ENCODE measurements at places on chromosomes 5 and 9.

DNA sequence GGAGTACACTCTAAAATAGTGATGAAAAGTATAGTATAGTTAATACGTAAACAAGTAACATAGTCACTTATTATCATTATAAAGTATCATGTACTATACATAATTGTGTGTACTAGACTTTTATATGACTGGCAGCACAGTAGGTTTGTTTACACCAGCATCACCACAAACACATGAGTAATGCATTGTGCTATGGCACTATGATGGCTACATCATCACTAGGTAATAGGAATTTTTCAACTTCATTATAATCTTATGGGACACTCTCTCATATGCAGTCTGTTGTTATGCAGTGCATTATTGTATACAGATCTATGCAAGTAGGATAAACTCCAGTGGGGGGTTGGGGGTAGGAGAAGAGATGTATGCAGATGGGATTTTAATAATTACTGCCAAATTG is 52.7 kb upstream of the ELL2 start:
- DNase-seq, result peak; percentile 26

- DNase-seq, result no peak
Observed at GRCh38 chr5:140134277-140134935, 8.7 kb downstream of the IGIP start.

GRCh38 chr5:97192580-97193354 is 9.7 kb upstream of the RIOK2 start:
- DNase-seq, result peak; percentile 96

DNA sequence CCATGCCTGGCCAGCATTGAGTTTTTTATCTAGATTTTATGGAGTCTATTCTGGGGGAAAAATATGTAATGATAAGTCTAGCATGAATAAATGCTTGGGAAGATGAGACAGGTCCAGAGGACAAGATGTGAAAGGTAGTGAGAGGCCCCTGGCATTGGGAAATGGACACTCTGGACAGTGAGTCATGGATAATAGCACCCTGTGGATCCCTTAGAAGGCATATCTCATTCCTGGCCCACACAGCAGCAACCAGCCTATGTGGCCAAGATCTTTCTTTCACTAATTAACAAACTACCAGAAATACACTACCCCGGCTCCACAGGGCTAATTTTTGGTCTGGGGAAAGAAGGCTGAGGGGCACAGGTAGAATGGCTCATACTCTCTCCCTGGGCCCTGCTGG is 356.1 kb downstream of the TRIM32 start:
- no peak for DNase-seq

DNA sequence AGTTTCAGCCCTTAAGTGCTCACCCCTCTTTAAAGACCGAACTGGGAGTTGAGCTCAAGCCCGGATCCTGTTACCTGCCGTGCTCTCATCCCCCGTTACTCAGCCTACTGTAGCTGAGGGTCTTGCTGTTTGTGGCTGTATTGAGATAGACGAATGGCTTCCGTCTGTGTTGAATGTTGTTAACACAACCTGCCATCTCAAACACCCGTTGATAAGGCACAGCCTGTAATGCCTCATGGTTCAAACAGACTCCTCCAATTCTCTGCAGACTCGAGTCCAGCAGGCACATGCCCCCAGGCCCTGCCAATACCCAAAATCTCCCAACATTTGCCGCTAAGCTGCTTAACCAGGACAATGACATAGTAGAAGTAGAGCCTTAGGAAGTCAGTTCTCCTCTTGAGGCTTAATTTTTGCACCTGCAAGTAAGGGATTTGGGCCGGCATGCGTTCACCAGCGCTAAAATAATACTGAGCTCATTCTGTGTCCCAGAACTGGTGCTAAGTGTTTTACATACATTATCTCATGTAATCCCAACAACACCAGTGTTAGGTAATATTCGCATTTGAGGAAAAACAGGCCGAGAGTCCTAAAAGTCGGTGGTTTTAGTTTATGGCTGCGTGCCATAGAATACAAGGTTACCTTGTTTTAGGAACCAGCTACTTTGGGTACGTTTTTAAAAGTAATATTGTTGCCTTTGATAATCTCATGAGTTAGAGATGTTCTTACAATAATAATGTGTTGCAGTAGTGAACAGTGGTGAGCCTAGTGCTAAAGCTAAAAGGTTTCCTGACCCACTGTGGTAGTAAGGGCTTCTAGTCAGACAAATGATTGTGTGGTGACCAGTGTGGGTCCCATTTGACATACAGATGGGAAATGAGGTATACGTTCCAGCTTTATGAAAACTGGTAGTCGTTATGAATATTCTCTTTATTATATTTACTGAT is 1.5 kb upstream of the RFX3 start:
- DNase-seq, result peak; percentile 19

- no peak for DNase-seq
Observed at GRCh38 chr5:9347541-9348295, 198.2 kb downstream of the SEMA5A start.

- DNase-seq, result no peak
Observed at GRCh38 chr5:119388619-119389190, 32.9 kb downstream of the TNFAIP8 start.

DNA sequence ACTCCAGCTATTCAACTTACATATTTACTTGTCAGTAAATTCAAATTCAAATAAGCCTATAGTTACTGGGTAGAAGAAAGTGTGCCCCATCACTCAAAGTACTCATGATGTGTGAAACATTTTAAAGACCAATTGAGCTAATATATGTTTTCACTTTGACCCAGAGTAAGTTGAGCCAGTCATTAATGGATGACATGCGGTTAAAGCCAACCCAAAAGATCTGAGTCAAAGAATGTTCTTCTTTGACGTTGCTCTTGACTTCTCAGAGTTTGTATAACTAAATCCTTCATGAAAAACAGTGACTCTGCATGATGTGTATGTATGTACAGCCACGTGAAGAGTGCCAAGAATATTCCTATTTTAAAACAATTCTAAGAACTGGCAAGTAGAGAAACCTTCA is 237.4 kb downstream of the NR2F1-AS1 start:
- DNase-seq, result no peak

DNA sequence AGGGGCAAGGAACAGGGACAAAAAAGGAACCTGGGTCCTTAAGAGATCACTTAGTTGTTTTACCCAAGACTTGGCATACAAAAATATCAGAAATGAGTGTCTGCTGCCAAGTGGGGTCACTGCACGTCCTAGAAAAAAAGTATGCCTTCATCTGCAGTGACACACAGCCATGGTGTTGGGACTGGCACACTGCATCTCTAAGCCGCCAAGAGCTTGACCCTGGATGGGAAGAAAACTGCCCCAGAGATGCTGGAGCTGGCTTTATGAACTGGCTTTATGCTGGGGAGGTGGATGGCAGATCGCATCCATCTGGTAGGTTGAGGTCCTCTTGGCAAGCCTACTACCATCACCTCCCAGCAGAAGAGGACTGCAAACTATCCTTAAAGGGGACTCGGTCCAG is 51.7 kb downstream of the IRF1 start:
- no peak for DNase-seq

DNA sequence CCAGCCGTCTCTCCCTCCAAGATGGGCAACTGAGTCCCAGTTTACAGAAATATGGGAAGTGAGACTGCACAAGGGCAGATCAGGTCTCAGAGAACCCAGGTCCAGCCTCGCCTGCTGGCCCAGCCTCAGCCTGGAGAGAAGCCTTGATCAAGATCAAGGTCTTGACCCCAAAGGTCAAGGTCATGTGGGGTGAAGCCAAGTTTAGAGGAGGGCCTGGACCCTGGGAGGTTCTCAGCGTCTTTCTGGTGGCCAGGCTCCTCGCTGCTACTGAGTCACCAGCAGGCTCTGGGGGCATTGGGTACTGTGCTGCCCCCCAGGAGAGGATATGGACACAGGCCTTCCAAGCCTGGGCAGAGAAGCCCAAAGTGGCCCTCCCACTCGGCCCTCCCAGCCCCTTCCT is 8.8 kb downstream of the IPPK start:
- DNase-seq, result no peak

- DNase-seq, result no peak
Observed at GRCh38 chr9:93130861-93131481, 3.1 kb downstream of the NINJ1 start.

DNA sequence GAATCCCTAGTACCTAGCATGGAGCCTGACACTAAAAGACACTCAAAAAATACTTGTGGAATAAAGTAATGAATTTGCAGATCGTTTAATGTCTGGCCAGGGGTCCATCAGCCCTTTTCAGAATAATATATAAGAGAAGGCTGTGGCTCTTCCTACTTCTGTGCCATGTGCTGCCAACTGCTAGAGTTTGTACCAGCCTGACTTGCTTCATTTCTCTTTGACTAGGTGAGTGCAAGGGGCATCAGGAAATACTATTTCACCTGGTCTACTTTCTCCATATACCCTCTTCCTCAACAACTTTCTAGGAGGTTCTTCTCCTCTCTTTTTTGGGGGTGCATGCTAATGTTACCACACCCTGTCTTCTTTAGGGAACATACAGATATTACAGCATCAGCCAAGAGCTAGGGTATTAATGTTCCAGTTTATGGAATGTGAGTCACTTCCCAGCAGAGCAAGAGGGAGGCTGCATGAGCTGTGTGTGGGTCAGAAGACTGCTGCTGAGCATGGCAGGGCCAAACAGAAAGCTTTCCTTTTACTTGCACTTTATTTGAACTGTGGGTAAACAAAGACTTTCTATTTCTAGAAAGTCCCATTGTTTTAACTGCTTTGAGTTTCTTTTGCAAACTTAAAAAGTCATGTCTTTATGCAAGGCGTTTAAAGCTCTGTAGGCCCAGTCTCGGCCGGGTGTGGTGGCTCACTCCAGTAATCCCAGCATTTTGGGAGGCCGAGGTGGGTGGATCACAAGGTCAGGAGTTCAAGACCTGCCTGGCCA is 158.9 kb downstream of the ADAMTSL1 start:
- DNase-seq, result peak; percentile 69

Data from epithelial cell of esophagus (primary cell).